Muscle of arm (tissue), 14 donors: ENCODE measurements at places on chromosomes 16 and 17. TPM values are rescaled to one million over a fixed set of nuclear protein-coding genes. Genes with fewer than 3 reads are reported as not detected.

KRT15 gene
- not detected for polyA plus RNA-seq

ZNF48 gene
- 26.2 TPM for polyA plus RNA-seq

KRTAP9-8 gene
- polyA plus RNA-seq: not detected

HNF1B gene
- 0.15 TPM for polyA plus RNA-seq

SPN gene
- 0.86 TPM for polyA plus RNA-seq

ABCA3 gene
- polyA plus RNA-seq: 20.3 TPM

EFCAB13 gene
- 8.9 TPM for polyA plus RNA-seq

LLGL2 gene
- 2.5 TPM for polyA plus RNA-seq

HOXB1 gene
- not detected for polyA plus RNA-seq

MEIOC gene
- polyA plus RNA-seq: not detected

KRTAP17-1 gene
- polyA plus RNA-seq: not detected

CARD14 gene
- 0.59 TPM for polyA plus RNA-seq
